ENCODE measurements at places on chromosomes 1 and 21.

DNA sequence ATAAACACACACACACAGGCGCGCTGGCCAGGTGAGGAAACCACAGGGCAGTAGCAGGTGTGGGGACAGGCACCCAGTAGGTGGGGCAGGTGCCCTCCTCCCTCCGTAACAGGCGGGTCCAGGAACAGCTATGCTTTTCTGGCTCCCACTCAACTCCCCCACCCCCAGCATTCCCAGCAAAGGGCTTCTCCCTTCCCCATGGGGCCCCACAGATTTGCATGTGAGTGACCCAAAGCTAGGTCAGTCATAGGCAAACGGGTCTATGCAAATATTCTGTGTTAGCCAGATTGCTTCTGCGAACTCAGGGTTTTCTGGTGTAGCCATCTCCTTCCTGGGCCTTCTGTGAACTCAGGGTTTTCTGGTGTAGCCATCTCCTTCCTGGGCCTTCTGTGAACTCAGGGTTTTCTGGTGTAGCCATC lies 114.2 kb downstream of the SIK1 start:
- no peak for DNase-seq

DNA sequence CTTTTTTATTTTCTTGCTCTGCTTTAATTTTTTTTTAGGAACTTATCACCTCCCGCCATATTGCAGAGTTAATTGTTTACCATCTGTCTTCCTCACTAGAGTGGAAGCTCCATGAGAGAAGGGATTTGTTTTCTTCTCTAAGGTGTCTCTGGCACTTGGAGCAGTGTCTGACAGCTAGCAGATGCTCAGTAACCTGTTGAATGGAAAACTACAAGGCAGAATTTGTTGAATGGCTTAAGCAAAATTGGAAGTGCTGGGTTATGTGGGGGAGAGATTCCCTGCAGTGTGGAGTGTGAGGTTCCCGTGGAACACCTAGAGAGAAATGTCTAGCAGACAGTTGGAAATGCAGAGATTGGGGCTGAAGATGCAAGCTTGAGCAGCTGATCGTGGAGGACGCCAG lies 59.5 kb upstream of the PARP1 start:
- no peak for DNase-seq

GRCh38 chr1:241460098-241460873 lies 59.3 kb downstream of the FH start:
- no peak for DNase-seq

DNA sequence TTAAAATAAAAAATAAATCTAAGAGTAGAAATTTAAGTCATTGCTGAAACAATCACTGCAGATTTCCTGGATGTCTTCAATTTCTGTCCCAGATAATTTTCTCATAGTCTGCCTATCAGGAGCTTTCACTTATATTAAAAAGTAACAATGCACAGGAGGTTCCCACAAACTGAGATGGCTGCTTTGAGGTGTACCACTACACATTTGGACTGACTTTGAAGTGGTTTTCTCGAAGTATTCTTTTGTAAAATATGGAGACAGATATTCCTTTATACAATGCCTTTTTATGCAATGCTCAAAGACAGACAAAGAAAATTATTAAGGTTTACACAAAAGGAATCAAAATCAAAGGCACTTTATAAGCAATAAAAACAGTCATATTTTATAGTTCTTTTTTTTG lies 24.5 kb downstream of the TOR1AIP2 start:
- DNase-seq: no peak

DNA sequence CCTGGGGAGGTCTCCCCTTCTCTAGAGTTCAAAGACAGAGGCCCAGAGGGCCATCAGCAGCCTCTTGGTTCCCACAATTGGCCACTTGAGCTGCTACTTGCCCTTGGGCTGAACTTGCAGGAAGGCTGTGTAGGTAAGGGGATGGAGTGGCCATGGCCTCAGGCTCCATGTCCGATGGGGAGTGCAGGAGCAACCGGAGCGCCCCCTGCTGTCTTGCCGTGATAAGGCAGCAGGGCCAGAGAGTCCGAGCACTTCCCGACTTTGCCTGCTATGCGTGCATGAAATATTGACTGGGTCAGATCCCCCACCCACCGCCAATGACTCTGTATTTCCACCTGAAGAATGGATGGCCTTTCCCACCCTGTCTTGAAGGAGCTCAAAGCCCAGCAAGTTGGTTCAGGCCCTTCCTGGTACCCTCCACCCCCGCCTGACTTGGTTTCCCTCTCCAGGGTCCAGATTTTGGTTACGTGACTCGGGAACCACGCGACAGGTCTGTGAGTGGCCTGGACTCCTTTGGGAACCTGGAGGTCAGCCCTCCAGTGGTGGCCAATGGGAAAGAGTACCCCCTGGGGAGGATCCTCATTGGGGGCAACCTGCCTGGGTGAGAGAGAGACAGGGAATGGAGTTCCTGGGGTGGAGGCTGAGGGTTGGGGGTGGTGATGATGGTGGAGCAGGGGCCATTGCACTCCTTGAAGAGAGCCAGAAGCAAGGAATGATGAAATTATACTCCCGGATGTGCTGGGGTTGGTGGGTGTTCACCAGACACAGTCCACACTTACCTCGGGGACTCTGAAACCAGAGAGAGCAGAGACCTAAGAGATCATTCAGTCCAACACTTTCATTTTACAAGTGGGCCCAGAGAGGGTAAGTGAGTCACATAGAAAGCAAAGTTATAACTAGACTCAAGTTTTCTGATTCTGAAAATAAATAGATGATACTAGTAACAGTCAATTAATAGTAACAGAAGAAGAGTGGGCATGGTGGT lies 25.6 kb downstream of the PADI3 start:
- no peak for DNase-seq

GRCh38 chr1:201859424-201859823 lies 29.3 kb upstream of the SHISA4 start:
- no peak for DNase-seq

GRCh38 chr1:111302374-111302773 lies 11.7 kb downstream of the CHIA start:
- no peak for DNase-seq

GRCh38 chr1:152646656-152647055 lies 16.5 kb upstream of the LCE2D start:
- no peak for DNase-seq

DNA sequence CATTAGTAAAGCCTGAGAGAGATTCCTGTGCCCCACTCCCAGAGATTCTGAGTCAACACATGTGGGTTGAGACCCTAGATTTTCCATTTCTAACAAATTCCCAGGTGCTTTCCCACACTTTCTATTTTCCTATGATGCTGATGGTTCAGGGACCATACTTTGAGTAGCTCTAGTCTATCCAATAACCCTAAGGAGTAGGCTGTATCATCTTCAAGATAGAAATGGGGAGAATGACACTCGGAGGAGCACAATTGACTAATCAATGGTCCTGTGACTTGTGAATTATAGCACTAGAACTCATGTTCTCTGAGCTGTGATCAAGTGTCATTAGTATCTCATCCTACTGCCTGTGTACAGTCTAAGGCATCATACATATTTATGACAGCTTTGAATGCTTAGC lies 232.9 kb upstream of the B3GALT2 start:
- no peak for DNase-seq

- DNase-seq: no peak
Observed at GRCh38 chr1:22518379-22518778, 44.9 kb upstream of the EPHA8 start.

DNA sequence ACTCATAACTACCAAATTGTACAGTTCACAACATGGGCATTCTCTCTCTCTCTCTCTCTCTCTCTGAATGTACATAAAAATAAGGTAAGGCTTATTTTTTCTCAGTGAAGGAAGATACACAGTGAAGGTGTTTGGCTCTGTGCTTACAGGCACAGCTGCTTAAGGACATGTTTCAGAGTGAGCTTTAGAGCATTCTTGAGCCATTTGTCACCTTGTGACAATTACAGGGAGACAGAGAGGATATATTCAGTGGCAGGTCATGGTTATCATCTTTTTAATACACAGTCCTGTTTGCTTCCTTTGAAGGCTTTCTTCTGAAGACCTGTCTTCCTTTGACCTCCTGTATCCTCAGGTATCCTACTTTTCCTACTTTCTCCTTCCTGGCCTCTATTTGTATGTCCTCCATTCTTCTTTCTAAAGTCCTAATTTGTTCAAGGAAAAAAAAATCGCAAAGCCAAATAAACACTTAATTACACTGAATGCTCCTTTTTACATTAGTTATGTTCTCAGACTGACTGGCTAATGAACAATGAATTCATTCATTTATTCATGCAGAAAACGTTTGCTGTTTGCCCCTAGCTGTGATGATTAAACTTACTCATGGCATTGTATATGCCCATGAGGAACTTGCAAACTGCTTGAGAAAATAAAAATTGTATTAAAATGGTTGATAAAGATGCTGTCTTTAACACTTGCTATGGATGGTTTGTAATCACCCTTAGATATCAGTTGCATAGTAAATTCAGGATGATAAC lies 33.4 kb downstream of the HSD17B7 start:
- DNase-seq: no peak

DNA sequence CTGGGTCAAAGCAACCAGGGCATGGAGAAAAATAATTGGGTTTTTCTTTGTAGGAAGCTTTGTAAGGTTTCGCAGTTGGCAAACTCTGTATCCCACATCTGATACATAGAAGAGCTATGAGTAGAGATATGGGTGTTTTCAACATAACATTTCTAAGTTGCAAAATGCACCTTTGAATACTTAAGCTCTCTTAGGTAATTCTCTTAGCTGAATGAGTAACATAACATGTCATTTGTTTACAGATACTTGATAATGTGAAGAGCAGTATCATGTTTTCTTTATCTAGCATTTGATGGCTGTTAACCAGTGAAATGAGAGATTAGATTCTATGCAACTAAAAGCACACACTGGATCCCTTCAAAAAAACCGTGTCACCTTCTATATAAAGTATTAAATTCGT lies 21.6 kb downstream of the RAVER2 start:
- DNase-seq: no peak

DNA sequence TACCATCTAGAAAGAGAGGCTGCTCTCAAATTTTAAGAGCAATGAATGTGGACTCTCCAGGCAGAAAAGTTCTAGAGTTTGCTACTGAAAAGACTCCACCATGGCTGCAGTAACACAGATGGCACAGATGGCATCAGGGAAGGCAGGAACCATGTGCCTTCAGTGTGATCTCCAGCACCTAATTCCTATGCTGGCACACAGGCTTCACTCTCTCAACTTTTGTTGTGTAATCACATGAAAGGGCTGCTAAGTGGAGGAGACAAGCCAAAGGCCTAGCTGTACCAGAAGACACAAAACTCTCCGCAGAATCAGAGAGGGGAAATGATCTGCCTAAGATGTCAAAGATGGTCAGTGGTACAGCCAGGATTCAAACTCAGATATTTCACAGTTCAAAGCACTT lies 31.1 kb downstream of the ERI3 start:
- DNase-seq: no peak

DNA sequence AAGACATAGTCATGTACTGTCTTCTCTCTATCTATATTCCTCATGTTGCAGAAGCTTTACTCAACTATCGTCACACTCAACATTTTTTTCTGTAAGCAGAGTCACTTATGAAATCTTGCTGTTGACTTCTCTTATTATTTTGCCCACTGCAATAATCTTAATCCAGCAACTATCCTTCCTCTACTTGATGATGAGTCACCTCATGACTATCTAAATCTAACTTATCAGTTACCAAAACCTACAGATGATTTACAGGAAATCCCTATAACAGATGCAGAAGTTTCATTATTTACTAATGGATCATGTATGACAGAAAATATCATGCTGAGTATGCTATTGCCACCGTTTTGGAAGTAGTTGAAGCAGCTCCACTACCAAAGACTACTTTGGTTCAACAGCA lies 378.9 kb downstream of the DUSP10 start:
- DNase-seq: no peak

DNA sequence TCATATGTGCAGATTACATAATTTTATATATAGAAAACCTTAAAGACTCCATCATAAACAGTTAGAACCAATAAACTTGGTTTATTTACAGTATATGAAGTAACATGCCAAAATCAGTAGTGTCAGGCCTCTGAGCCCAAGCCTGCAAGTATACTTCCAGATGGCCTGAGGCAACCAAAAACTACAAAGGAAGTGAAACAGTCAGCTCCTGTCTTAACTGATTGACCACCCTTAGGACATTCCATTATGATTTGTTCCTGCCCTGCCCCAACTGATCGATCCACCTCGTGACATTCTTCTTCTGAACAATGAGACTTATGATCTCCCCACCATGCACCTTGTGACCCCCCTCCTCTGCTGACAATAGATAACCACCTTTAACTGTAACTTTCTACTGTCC lies 630.3 kb downstream of the AMY1C start:
- no peak for DNase-seq

GRCh38 chr1:89022167-89022959 lies at the start of gene GBP3:
GBP3 (minus strand) TSS chr1:89022866; CDS start chr1:89020721, 2,145 bp downstream.
- no peak for DNase-seq

DNA sequence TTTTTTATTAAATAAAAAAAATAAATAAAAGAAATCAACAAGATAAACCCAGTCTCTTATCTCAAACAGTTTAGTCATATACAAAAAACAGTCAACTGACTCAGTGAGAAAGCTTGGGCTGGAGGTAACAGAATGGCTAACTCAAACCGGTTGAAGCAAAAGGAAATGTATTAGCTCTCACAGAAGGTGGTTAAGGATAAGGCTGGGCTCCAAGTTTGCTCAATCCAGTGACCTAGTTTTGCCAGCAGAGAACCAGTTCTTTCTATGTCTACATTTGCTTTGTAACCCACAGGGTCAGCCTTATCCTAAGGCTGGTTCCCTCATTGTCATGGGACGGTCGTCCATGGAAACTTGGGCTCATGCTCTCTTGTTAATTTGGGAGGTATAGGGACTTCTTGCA lies 144.5 kb upstream of the L1TD1 start:
- DNase-seq: no peak

DNA sequence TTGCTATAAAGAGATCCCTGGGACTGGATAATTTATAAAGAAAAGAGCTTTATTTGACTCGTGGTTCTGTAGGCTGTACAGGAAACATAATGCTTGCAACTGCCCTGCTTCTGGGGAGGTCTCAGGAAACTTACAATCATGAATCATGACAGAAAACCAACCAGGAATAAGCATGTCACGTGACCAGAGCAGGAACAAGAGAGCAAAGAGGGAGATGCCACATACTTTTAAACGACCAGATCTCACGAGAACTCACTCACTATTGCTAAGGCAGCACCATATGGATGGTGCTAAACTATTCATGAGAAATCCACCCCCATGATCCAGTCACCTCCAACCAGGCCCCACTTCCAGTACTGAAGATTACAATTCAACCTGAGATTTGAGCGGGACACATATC lies 49.8 kb upstream of the RCC1 start:
- DNase-seq: no peak

- no peak for DNase-seq
Observed at GRCh38 chr1:117925981-117926380, 3.4 kb downstream of the GDAP2 start.

DNA sequence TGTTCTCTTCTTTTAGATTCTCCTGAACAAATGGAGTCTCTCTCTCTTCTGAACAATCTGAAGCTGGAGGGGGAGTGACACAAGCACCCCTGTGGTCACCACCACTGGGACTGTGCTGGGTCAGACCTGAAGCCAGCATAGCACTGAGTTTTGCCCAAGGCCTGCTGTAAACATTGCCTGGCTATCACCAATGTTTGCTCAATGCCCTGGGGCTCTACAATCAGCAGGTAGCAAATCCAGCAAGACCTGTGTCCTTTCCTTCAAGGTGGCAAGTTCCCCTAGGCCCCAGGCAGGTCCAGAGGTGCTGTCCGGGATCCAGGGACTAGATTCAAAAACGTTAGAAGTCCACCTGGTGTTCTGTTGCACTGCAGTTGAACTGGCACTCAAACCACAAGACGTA lies 282.8 kb upstream of the PROX1 start:
- no peak for DNase-seq

- no peak for DNase-seq
Observed at GRCh38 chr1:151715726-151716404, 738 bp downstream of the CELF3 start.
